NCI-H1694 (cell line): ENCODE measurements at places on chromosomes 4 and X.

DNA sequence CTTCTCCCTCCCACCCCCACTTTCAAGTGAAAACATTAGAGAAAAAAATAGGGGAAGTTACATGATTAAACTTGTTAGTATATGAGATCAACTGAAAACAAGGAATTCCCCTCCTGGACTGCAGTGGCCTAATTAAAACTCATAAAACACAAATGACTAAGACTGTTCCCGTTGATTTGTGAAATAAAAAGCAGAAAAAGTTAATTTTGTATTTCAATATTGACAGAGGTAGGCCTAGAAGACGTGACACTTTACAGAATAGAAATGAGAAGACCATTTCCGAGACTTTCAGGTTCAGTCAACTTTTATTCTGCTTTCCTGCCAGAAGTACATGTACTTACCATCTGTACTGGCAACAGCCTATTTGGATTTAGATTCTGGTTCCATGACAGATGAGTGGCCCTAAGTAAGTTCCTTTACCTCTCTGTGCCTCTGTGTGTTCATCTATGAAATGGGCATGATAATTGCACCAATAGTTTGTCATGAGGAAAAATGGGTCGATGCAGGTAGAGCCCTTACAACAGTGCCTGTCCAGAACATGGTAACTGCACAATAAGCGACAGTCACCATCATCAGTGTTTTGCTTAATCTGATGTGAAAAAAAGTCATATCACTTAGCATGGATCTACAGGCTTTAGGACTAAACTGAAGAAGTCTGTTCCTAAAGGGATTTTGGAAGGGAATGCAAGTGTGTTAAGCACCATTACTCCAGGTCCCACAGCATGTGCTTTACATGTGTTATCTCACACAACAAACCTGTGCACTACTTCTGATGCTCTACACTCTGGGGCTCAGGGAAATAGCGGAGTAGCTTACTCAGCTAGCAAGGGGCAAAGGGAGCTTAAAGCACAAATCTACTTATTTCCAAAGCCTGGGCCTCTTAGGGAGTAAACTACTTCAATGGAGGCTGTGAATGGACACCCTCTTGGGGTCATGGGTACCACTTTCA is 562.3 kb upstream of the DIPK2B start:
- no peak for DNase-seq

DNA sequence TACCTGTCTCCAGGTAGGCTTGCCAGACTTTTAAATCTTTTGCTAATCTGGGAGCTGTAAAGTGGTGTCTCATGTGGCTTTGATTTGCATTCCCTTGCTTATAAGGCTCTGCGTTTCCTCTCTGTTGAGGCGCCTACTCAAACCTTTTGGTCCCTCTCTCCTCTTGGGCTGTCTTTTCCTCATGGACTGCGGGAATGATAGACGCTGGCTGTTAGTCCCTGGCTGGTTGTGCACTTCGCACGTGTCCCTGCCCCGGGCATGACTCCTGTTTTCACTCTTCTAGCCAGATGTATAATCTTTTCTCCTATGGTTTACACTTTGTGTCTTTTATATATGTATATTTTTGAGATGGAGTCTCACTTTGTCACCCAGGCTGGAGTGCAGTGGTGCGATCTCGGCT is 39.7 kb downstream of the RGS12 start:
- DNase-seq: no peak

DNA sequence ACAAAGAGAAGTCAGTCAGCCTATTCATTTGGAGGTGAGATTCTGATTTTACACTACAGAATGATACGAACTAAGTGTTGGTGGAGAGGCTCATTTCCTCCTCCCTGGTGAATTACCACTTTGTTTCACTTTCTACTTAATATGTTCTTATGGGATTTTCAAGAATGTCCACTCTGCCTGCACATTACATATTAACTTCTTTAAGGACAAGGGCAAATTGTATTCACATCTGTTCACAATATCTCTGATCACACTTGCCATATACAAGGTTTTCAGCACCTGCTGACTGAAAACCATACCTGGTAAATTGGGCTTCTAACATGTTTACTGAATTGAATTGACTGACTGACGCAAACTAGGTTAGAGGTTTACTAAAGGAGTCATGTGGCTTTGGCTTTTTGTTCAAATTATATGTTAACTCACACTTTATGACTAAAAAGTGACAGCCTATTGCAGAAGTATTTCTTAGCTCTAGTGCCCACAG is 188.4 kb upstream of the MBNL3 start:
- no peak for DNase-seq

DNA sequence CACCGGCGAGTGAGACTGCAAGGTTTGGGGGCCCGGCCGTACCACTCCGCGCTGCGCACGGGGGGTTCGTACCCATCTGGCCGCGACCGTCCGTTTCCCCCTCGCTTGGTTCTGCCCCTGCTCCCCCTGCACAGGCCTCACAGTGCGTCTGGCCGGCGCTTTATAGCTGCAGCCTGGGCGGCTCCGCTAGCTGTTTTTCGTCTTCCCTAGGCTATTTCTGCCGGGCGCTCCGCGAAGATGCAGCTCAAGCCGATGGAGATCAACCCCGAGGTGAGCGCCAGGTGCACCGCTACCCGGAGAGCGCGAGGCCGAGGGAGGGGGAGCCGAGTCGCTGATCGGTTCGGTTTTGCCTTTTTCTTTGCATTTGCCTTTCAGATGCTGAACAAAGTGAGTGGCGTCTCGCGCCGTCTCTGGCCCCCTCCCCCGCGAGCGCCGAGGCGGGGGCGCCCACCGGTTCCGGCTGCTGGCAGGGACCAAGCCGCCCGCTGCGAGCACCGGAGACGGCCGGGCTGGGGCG is at the start of gene UCHL1:
UCHL1 (plus strand) TSS at position 189 of the 517 bp plus-strand sequence; CDS start at position 238, 49 bp downstream.
- peak; percentile 84 for DNase-seq

- DNase-seq: no peak
Measured at GRCh38 chr4:7968262-7968896, 28.7 kb upstream of the AFAP1 start.

- DNase-seq: no peak
Measured at GRCh38 chrX:32447640-32448039, 763.7 kb downstream of the DMD start.

DNA sequence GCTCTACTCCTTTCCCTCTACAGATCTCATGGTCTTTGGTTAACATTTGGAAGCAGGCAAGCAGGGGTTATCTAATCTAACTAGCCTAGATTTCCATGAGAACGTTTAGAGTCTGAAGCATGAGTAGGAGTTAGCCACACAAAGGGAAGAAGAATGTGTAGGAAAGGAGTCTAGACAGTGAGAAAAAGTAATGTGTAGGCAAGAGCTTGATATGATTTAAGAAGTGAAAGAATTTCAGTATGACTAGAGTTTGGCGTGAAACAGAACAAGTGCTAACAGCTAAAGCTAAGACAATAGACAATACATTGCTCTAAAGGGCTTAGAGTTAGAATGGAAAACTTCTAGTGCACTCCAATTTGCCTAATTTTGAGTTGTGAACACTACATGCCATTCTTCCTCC is 10.8 kb downstream of the CXCL8 start:
- no peak for DNase-seq
